Activated CD4-positive, alpha-beta T cell treated with anti-CD3 and anti-CD28 coated beads, Interleukin-2, amount 50 U/mL, for 1 hour (primary cell): ENCODE measurements at places on chromosomes 3 and 15.

DNA sequence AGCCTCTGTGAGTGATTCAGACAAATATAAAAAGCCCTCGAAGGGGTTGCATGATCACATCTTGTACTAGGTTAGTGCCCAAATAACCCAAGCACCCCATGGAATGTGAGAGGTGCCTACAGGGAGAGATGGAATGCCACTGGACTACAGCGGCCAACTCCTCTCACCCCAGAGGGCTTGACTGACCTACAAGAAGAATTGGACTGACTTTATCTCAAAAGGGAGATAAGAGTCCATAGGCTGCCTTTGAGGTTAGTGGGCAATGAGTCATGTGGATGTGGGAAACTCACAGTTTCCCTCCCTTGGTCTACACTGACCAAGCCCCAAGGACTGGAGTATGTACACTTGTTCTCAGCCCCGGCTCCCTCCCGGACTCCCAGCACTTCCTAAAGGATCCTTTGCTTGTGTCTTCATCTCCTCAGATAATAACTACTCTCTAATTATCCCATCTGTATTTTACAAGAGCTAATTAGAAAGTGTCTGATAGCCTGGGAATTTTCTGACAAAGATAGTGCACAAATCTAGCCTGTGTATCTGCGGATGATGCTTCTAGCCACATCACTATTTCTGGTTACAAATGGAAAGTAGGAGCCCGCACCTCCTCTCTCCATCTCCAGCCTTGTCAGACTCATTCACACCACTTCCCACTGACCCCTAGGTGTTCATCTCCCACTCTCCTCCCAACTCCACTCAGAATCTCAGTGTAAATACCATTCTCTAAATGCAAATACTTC lies 547.8 kb upstream of the TBL1XR1 start:
- no peak for DNase-seq

DNA sequence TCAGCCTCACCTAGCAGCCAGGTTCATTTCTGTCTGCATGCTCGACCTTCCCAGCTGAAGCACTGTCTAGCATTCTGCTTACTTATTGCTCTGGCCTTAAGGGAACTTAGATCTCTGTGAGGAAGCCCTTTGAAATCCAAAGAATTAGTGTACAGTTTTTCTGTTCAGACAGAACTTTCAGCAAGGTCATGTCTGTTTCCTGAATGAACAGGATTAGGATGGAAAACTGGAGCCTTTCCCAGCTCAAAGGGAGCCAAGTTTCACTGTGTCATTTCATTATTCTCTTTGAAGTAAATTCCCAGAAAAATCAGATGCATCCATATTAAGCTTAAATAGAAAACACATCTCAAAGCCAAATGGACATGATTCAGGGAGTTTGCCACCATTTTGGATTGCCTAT lies 457.3 kb upstream of the KCNMB2 start:
- no peak for DNase-seq

- DNase-seq, result no peak
Measured at GRCh38 chr3:159843840-159844730, 144.6 kb upstream of the IL12A start.

DNA sequence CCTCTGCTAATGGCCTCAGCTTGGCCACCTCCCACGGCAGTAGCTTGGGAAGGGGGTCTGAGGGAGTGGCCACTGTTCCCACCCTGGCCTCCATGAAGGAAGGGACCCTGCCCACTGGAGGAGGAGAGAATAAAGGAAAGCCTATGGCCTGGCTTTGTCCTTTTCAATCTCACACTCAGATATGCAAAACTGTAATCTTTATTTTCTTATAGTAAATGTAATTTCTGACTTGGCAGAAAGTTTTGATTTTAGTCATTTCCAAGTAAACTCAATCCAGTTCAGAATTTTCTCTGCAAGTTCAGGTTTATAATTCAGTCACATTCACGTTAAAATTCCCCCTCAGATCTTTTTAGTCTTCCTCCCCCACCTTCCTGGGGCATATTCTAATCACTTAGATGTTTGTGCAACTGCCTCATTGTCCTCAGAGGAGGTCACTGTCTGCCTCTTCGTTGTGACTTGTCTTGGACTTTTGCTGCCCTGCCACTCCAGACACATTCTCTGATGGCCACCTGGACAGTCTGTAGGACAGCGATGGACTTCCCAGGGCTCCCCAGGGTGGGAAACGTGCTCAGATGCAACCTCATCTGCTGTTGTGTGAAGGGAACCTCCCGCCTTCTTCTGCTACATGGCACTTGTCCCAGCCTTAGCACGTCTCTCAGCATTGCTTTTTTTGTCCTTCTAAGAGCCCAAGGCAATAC lies 222.8 kb upstream of the TBL1XR1 start:
- DNase-seq, result no peak

- no peak for DNase-seq
Measured at GRCh38 chr3:5473471-5473870, 286.0 kb downstream of the EDEM1 start.

- DNase-seq, result no peak
Measured at GRCh38 chr15:48798319-48798718, 12.6 kb downstream of the CEP152 start.

GRCh38 chr3:4306860-4307259 lies 3.7 kb downstream of the SETMAR start:
- no peak for DNase-seq

DNA sequence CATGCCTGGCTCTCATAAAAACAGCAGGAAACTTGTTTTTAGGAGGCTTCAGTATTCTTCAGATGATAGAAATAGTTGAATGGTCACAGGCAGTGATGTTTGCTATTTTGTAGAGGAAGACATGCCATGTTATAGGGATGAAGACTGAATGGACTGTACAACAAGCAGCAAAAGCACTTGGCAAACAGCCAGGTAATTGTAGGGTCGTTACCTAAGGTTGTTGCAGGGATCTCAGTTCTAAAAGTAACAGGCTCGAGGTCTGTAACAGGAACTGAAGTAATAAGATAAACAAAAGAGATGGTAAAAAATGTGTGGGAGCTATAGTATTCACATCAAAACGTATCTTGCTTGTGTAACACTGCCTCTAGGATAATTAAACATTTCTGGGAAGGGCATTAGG lies 116.3 kb downstream of the TFG start:
- DNase-seq, result no peak

- no peak for DNase-seq
Measured at GRCh38 chr3:85003479-85003878, 44.7 kb downstream of the CADM2 start.

GRCh38 chr3:195260280-195260905 lies 10.6 kb downstream of the XXYLT1 start:
- DNase-seq, result peak; percentile 19

- no peak for DNase-seq
Measured at GRCh38 chr3:18870642-18871041, 277.7 kb upstream of the KCNH8 start.

DNA sequence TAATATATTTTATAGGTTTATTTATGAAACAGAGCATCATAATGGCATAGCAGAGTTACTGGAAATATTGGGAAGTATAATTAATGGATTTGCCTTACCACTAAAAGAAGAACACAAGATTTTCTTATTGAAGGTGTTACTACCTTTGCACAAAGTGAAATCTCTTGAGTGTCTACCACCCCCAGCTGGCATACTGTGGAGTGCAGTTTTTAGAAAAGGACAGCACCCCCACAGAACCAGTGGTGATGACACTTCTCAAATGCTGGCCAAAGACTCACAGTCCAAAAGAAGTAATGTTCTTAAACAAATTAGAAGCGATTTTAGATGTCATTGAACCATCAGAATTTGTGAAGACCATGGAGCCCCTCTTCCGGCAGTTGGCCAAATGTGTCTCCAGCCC lies 58.1 kb downstream of the DNAH1 start:
- no peak for DNase-seq

DNA sequence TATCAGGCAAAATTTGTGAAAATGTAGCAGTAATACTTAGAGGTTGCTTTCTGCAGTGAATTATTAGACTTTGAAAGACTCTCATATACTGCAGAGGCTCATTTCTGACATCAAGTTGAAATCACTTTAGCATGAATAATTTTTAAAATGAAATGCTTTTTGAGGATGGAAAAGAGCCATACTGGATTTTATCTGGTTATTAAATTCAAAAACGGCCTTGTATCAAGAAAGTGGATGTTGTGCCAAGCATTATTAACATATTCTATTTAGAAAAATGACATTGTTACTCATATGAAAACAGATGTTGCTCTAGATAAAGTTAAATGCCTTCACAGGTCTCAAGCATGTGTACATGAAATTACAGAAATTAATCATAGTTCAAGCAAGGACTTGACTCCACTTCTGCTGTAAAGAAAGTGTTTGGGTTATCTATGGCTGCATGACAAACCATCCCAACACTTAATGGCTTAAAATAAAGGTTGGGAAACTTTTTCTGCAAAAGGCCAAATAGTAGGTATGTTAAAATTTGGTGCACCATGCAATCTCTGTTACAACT lies 64.5 kb upstream of the ZNF280D start:
- DNase-seq, result no peak

GRCh38 chr3:105904251-105904650 lies 35.4 kb upstream of the CBLB start:
- no peak for DNase-seq
